Activated CD8-positive, alpha-beta memory T cell treated with anti-CD3 and anti-CD28 coated beads for 4 hours (primary cell): ENCODE measurements at places on chromosomes 7 and 10.
A peak's percentile ranks its signal among the peaks of the same experiment; 100 is the strongest.

DNA sequence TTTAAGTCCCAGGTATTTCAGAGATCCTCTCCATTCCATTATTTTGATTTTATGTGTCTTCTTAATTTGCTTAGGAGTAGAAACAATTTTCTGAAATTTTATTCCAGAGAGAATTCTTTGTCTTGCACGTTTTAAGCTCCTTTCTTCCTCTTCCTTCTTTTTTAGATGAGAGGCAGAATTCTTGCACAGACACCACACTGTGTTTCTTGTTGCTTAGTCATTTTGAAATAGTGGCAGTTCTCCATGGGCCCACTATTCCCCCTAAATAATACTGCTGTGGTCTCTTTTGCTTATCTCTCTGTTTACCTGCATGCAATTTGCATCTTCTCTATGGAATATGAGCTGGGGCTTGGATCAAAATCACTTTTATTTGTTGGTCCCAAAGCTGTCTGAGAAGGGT is 54.3 kb upstream of the WAC start:
- no peak for DNase-seq

DNA sequence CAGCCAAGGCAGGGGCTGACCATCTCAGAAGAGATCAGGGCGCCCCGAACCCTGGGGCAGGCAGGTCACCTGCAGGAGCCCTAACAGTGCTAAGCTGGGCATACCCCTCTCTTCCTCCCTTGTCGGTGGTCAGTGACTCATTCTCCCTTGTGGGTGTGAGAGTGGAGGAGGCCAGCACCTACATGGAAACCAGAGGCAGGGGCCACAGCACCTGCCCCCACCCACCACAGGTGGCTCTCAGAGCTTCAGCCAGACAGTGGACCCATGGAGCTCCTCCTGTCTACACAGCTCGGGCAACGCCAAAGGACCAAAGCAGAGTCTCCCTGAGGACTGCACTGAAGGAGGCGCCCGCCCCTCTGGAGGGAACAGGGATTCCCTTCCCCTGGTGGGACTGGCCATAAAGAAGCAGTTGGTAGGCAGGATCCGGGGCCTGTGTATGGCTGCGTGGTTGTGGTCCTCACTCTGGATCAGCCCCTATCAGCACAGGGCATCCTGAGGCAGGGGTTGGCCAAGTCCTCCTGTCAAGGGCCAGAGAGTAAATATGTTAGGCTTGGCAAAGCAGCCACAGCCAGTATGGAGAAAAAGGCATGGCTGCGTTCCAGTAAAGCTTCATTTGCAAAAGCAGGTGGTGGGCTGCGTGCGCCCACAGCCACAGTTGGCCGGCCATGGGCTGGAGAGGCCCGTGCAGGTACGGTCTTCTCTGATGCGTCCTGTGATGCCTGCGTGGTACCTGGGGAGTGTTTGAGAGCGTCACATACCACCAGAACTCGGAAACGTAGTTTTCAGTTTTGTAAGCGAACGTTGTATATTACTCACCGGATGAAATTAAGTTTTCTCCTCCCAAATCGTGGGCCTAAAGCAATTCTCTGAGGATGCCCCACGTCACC is 198.2 kb downstream of the EBF3 start:
- no peak for DNase-seq

DNA sequence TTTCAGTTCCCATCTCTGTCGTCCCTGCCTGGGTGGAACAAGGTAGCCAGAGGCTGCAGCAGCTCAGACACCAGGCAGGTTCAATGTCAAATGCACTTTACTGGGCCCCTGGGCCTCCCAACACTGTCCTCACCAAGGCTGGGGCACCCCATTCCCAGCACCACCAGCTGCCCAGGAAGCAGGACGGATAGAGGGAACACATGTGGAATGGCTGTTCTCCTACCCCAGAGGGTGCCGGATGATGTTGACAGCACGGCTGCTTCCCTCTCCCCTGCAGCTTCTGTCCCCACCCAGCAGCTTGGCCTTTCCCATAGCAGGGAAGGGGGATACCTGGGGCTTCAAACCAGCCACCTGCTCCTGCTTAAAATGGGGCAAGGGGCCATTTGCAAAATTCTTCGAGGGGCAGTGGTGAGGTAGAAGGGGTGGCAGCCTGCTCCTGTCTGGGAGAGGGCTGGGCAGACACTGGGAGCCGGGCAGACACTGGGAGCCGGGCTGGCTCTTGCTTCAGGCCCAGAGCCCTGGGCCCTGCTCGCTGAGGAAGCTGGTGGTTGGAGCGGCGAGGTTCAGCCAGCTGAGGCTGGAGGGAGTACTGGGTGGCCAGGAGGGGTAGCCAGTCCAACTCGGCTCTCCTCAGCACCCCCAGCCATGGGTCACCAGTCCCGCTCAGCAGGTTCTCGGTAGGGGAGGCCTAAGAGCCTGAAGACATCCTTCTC is 9.1 kb downstream of the POLL start:
- no peak for DNase-seq

GRCh38 chr7:105013221-105013815 is 687 bp upstream of the KMT2E start:
- DNase-seq = peak; percentile 84

GRCh38 chr7:140342727-140343514 is 55.4 kb downstream of the SLC37A3 start:
- DNase-seq = no peak

DNA sequence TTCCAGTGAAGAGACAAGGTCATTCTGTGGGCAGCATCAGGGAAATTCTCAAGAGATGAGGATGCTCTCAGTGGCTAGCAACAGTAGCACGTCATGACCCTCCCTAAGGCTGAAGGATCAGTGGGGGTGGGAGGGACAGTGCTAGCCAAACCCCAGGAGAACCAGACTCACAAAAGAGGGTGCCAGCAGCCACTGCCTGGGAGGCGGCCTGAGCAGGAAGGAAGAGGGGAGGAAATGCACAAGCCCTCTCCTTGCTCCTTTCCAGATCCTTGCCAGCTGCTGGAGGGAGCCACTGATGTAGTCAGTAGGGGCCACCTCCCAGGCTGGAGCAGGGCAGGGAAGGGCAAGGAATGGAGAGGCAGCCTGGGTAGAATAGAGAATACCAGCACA is 302.7 kb downstream of the RPS24 start:
- DNase-seq = no peak

DNA sequence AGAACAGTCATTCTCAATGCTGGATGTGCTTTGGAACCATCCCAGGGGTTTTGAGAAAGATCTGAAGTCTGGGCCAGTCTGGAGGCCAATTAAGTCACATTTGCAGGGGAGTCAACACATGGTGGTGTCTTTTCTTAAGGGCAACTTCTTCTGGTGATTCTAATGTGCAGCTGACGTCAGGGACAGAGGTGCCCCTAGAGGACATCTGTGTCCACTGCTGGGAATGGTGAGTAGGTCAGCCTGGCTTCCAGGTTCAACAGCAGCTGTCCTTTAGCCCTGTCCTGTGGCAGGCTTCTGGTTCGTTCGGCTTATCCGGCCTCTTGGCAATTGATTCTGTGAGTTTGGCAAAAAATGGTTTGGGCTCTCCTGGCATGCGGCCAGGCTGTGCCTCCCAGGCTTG is 269.7 kb upstream of the HABP2 start:
- DNase-seq = no peak

DNA sequence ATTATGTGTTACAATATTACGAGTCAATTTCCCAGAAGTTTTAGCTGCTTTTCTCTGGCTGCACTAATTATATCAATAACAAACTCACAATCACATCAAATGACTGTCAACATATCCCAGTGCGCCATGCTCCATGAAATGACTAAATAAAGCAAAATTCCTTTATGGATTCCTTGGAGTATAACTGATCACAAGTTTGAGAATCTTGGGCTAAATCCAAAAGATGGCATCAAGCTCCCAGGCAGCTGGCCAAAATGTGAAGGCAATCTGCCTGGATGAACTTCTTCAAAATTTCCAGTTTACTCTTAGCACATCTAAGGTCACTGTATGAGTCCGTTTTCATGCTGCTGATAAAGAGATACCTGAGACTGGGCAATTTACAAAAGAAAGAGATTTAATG is 210.8 kb downstream of the CCSER2 start:
- DNase-seq = no peak

GRCh38 chr7:38374507-38374906 is 101.1 kb upstream of the TARP start:
- no peak for DNase-seq

- DNase-seq = no peak
Measured at GRCh38 chr10:77526868-77527617, 110.6 kb downstream of the KCNMA1 start.

DNA sequence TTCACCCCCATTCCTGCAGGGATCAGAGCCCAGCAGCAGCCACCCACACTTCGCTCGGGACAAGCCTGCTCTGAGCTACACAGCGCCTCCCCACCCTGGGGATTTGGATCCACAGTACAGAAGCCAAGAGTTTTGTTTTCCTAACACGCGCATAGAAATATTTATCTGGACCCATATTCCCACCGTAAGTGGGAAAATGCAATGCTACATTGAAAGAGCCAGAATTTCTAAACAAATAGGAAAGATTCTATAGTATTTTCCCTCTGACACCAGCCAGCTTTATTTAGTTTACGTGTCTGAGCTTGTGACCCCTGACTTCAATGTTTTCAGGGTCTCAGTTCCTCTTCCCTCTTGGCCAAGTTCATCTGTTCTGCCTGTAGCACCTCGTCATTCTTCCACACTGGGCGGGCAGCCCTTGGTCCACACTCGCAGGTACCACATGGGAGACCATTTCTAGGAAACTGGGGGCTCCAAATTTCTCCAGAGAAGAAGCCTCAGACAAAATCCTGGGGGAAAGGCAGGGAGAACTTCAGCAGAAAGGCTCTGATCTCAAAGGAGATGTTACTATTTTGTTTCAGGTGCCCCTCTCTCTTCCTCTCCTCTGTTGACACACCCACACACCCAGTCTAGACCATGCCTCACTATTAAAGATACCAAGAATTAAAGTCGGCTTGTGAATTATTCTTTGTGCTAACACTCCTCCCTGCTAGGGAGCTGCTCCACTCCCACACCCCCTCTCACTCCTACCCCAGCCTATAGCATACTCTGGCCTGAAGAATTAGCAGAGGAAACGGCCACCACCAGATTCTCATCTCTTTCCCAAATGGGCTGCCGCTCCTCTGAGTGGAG is 116.0 kb upstream of the PCGF5 start:
- no peak for DNase-seq

GRCh38 chr7:127153315-127153714 is 99.4 kb downstream of the GRM8 start:
- no peak for DNase-seq

DNA sequence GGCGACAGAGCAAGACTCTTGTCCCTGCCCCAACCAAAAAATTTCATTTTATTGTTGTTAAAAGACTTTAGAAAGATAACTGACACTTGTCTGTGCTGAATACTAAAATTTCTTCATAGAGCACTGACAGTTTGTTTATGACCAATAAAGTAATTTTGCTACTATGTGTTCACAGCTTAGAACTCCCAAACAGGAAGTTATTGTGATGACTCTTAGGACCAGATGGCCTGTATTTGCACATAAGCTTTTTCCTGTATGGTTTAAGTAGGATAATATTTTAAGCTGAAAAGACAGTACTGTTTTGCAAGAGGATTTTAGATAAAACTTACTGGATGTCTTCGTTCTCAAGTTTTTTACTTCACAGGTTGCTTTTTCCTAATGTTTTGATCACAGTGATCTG is 80.7 kb downstream of the MMRN2 start:
- no peak for DNase-seq

GRCh38 chr10:132684164-132684891 is 101.6 kb downstream of the NKX6-2 start:
- DNase-seq = no peak

DNA sequence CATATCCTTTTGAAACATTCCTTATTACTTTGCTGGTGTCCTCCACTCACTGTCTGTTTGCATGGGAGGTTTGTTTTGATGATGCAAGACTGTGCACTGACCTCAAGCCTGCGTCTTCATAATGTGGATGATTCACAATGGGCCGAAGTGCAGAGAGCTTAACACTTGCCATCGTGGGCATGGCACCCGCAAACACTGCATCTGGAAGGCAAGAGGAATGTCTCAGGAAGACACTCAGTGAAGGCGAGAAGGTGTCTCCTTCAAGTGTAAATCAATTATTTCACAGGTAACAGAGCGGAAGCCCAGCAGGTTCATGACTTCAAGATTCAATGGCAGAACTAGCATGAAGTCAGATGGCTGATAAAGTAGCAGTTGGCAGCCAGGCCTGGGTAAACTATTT is 98.1 kb downstream of the DPY19L1 start:
- no peak for DNase-seq

DNA sequence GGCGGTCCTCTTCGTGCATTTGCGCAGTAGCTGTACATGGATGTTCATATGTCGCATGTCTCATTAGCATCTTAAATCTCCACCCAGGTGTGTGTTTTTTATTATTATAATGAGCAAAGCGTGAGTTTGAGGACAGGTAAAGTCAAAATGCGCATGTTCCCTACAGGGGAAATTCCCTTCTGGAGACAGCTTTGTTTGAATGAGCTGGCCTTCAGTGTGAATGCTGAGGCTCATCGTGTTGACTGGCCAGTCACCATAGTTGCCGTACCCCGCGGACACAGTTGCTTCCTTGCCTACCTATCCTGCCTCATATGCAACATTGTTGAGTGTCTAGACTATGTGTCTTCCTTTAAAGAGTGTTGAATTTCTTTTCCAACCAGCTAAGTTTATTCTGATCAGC is 13.6 kb downstream of the LYZL1 start:
- no peak for DNase-seq

GRCh38 chr7:133850497-133851280 is 276.5 kb upstream of the LRGUK start:
- no peak for DNase-seq

GRCh38 chr7:136020556-136020955 is 43.4 kb upstream of the MTPN start:
- DNase-seq = no peak

GRCh38 chr10:59085054-59085453 is 91.4 kb upstream of the PHYHIPL start:
- DNase-seq = no peak

DNA sequence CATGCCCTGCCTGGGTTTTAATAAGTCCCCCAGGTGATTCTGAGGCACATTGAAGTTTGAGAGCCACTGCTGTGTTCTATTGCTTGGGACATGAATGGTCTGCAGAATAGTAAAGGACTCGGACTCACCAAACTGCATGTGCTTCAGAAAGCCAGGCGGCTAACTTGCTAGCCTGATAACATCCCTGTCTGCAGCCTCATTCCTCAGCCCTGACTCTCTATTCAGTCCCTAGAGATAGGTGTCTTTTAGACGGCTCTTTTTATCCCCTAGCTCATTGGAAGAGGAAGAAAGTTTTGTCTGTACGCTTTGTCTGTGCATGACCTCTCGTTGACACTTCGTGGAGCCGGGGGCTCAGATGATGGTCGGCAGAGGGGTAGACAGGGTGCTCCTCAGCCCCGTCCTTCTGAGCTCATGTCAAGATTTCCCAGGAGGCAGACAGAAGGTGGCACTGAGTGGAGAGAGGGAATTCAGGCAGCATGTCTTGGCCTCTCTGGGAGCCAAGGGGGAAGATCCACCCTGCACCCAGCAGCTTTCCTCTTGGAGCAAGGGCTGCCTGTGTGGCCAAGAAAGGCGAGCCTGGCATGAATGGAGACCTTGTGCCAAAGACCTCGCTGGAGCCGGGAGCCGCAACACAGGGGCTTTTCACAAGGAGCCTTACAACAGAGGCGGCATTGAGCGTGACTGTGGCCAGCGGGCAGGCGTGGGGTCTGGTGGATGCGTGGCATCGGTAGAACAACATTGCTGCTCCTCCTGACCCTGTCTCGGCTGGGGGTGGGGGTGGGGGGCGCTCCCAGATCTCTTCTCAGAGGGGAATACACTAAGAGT is 51.1 kb upstream of the PODXL start:
- DNase-seq = no peak

- no peak for DNase-seq
Measured at GRCh38 chr10:96448021-96448457, 65.7 kb downstream of the TLL2 start.
